HT1080 (cell line): ENCODE measurements at places on chromosomes 5 and 9. TPM values are rescaled to one million over a fixed set of nuclear protein-coding genes. Genes with fewer than 3 reads are reported as not detected.
A peak's percentile ranks its signal among the peaks of the same experiment; 100 is the strongest.

Gene SLC22A5
- total RNA-seq = 0.70 and 2.1 TPM in 2 replicates

DNA sequence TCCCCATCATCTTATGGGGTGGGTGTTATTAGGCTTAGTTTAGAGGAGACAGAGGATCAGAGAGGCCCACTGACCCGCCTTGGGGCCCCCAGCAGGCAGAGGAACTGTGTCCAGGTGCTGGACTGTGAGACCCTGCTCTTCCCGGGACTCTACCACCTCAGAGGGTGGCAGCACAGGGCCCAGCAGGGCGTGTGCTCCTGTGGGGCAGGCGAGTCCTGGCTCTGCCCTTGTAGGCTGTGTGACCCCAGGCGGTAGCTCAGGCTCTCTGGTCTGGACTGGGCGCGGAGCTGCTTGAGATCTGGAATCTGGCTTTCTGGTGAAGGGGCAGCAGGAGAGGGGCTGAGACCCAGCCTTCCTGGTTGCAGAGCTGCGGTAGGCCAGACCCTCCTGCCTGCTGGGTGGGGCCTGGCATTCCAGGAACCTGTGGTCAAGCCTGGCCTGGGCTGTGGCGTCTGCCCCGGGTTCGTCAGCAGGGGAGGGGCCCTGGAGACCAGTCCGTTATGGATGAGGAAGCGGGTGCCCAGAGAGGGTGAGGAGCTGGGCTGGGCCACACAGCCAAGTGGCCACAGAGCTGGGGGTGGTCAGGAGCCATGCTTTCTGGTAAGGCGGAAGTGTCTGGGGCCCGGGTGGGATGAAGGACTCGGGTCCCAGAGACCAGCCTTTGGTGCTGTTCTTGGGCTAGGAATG lies 46.5 kb downstream of the RXRA start:
- DNase-seq = peak; percentile 52

Gene CLTA
- 437 and 448 TPM in 2 replicates for total RNA-seq

DNA sequence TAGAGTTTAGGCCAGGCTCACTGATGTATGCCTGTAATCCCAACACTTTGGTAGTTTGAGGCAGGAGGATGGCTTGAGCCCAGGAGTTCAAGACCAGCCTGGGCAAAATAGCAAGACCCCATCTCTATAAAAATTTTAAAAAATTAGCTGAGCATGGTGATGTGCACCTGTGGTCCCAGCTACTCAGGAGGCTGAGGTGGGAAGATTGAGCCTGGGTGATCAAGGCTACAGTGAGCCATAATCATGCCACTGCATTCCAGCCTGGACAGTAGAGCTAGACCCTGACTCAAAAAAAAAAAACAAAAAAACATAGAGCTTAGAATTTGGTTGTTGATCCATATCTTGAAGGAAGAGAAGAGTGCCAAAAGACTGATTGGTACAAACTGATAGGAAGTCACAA lies 14.7 kb upstream of the CDK7 start:
- DNase-seq = no peak

DNA sequence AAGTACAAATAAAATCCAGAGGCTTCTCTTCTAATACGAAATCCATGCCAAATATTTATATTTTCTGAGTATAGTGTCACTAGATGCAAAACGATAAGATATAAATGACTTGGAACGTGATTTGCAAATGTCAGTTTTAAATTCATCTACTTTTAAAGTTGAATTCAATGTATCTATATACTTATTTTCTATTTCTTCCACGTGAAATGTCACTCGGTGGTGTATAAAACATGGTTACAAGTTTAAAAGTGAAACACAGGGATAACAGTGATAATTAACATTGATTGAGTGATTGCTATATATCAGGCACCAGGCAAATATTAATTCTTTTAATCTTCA lies 54.8 kb downstream of the HINT1 start:
- DNase-seq = no peak

DNA sequence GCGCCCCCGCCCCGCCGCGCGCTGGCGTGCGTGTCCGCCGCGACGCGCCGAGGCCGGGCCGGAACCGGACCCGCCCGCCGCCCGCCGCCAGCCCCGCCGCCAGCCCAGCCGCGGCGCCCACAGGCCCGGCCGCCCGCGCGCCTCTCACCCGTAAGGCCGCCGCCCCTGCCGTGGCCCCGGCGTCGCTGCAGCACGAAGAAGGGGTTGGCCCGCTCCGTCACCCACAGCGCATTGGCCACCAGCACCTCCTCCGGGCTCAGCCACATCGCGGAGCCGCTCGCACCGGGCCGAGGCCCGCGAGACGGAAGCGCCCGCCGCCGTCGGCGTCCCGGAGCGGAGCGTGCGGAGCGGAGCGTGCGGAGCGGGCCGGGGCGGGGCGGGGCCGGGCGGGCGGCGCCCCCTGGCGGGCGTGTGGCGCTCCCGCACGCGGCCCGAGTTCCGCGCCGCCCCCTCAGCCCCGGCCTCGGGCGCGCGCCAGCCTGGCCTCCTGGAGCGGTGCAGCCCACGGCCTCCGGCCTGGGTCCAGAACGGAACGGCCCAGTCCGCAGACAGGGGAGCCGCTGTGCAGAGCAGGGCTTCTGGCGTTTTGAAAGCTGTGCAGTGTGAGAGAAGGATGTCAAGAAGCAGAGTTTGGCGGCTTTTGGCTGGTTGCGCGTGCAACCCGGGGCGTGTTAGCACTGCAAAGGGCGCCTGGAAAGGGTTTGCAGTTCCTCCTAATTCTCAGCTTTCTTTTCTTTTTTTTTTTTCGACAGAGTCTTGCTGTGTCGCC lies at the start of gene TBC1D9B:
TBC1D9B (minus strand) TSS at position 342 of the 769 bp plus-strand sequence; CDS start at position 266, 76 bp downstream.
- DNase-seq = no peak

DNA sequence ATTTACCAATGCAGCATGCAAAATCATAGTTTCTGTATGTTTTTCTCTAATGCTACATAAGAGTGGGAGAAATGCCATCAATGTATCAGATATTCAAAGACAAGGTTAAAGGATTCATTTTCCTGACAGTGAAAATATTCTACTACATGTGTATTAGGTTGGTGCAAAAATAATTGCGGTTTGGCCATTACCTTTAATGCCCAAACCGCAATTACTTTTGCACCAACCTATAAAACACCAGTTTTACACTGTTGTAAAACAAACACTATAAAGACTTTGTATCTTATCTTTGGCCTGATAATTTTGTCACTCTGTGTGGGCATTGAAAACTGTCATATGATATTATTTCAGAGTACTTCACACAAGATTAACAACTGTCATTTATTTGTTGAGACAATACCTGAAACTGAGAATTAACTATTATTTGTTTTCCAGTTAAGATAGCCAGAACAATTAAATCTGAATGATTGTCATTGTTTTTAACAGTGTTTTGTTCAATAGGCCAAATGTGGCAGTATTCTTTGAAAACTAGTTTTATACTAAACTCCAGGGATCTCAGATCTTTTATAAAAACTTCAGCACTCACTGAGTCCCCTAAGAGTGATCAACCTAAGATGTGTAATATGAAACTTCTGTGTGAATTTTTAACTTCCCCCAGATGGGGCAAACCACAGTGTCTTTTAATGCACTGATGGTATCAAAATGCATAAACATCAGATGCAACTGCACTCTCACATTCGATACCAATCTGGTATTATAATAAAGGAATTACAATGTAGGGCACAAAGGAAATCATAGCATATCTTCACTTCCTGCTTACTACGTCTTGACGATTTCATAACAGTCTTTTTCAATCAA lies 53.8 kb upstream of the FBN2 start:
- DNase-seq = no peak

Gene CLIC3
- total RNA-seq = 1.0 and 1.7 TPM in 2 replicates

GRCh38 chr5:160479926-160480325 lies 58.3 kb downstream of the PTTG1 start:
- peak; percentile 93 for DNase-seq

DNA sequence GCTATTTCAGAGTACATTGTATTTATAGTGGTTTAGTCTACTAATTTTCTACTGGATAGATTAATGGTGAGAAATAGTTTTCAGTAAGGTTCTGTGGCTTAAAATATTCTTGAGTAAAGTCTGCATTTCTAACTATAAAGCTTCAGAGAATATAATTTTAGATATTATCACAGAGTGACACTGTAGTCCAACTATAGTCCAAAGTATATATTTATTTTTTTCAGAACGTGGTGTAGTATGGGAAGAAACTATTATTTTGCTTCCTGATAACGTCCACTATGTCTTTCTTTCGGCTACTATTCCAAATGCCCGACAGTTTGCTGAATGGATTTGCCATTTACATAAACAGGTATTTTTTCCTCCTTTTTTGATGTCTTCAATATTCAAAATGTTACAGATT lies 35.3 kb downstream of the MTREX start:
- DNase-seq = no peak

Gene HK3
- total RNA-seq = not detected in 2 replicates

DNA sequence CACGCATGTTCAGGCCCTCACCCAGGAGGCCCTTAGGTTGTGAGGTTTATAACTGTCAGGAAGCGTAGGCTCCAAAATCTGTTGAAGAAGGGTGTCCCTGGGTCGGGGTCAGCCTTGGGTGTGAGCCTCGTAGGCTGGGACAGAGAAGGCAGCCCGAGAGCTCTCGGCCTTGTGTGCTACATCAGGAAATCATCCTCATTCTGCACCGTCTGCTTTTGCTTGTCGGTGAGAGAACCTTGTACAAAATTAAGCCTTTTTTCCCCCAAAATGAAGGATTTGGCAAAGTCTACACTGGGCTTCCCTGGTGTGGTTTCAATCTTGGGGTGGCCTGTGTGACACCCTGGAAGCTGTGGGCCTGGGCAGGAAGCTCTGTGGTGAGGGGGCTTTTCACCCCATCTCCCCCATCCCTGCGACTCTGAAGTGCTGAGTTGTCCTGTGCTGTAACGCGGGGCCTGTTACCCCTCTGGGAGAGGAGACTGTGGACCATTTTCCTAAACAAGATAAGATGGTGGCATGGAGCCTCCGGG lies 55.3 kb downstream of the AHRR start:
- no peak for DNase-seq
